PC-9 (cell line): ENCODE measurements at places on chromosomes 2 and 18.

- no peak for DNase-seq
Observed at GRCh38 chr2:26646986-26647672, 6.0 kb upstream of the CIB4 start.

GRCh38 chr2:201008296-201008829 lies 44.9 kb upstream of the ORC2 start:
- DNase-seq = no peak

DNA sequence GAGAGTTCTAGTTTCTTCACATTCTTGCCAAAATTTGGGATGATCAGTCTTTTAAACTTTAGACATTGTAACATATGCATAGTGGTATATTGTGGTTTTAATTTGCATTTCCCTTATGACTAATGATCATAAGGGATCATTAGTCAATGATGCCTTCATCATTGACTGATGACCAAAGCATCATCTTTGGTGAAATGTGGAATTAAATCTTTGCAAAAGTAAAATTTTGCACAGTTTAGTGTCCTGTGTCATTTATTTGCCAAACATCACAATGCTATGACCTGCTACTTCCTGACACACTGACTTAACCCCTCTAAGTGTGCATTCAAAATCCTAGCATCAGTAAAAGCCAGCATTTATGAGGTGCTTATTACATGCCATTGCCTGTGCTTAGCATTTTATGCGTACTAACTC lies 58.9 kb upstream of the SLC1A4 start:
- no peak for DNase-seq

DNA sequence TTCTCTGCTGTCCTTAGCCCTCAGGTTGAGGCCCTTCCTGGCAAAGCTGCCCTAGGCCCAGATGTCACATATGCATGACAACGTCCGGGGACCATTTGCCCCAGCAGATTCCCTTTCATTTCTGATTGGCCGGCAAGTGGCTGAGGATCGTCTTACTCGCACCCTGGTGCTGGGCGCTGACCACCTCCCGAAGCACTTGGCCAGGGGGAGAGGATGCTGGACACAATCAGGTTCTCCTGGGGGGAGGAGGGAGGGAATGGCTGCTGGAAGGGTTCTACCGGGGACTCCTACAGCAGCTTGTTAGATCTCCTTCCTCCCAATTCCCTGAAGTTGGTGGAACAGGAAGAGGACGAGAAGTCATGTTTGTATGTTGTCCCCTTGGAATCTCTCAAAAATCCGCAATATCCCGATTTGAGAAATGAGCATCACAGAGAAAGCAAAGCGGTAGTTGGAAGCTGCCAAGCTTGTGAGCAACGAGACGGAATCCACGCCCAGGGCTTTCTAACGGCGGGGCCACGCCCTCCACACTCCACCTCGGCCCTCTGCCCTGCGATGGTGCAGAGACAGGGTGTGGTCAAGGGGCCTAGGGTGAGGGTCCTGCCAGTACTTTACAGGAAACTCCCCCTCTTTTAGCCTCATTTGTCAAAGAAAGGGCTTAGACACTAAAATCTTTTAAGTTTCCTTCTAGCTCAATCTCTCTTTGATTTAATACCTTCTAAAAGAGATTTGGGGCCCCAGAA lies 61.8 kb upstream of the YWHAQ start:
- no peak for DNase-seq

DNA sequence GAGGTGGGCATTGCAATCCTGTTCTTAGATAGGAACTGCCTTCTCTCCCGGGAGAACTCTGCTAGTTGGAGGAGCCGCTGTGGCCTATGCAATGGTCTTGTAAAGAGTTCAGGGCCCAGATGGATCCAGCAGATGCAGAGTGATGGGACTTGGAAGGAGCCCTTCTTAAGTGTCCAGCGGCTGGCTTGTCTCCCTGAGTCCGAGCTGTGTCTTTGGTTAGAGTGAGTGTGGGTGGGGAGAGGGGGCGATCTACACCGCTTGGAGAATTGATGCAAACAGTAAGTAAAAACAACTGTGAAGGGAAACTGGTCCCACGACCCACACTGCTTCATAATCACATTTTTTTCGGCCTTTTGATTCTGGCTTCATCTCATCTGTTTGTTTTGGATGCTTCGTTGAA lies 89.8 kb upstream of the CYRIA start:
- no peak for DNase-seq

GRCh38 chr2:69138247-69138772 lies 125.3 kb downstream of the ANTXR1 start:
- peak; percentile 22 for DNase-seq

DNA sequence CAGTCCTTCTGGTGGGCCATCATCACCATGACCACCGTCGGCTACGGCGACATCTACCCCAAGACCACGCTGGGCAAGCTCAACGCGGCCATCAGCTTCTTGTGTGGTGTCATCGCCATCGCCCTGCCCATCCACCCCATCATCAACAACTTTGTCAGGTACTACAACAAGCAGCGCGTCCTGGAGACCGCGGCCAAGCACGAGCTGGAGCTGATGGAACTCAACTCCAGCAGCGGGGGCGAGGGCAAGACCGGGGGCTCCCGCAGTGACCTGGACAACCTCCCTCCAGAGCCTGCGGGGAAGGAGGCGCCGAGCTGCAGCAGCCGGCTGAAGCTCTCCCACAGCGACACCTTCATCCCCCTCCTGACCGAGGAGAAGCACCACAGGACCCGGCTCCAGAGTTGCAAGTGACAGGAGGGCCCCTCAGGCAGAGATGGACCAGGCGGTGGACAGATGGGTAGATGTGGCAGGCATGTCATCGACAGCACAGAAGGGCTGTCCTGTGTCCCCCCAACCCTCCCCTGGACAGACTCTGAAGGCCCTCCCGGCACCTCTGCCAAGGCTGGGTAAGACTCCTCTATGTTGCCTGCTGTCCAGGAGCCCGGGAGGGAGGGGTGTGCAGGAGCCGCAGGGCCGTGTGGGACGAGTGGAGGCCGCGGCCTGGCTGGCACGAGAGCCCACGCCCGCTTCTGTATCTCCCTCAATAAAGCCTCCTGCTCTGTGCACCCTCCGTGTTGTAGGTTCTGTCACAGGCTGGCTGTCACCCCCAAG lies 2.0 kb downstream of the KCNF1 start:
- DNase-seq = peak; percentile 9

DNA sequence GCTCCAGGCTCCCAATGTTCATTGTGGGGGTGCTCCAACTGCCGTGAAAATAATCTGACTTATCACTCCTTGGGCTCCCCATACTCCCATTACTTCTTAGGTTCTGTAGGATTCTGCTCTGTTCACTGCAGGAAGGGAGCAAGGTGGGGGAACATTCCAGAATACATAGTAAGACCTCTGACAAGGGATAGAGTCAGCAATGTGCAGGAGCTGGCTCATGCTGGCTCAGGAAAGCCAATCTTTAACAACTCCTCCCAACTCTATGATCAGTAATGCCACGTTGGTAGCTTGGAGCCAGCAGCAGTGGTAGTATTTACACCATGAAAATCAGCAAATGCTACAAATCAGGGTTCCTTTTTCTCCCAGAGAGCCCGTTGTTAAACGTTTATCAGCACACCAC lies 44.4 kb downstream of the FECH start:
- DNase-seq = no peak
